ENCODE measurements at places on chromosomes 1 and 21.

DNA sequence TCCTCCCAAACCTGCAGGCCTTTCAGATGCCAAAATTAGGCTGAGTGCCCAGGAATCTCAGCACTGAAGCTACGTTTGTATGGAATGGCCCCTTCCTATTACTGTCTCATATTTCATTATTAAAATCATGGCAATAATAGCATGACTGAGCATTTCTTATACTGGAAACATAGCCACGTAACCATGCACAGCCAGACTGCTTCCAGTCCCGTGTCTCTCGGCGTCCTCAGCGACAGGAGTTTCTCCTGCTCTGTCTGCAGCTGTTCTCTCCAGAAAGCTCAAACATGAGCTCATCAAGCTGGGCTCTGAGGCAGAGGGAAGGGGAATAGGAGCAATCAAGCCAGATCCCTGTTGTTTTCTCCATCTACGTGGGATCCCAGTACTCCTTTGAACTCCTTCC is 104.0 kb downstream of the CDC7 start:
- DNase-seq, result no peak

DNA sequence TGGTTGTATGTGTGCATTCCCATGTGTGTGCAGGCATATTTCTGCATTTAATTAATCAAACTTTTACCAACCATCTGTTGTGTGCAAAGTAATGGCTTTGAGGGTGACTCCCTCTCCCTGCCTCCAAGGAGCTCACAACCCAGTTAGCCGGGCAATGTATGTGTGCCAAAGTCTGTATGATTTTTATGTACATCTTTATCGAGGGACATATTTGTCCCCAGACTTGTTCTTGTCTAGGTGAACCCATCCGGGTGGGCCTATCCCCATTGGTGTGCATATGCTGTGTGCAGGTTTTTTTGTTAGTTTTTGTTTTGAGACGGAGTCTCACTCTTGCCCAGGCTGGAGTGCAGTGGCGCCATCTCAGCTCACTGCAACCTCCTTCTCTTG is 1.8 kb downstream of the SYTL1 start:
- DNase-seq, result no peak

DNA sequence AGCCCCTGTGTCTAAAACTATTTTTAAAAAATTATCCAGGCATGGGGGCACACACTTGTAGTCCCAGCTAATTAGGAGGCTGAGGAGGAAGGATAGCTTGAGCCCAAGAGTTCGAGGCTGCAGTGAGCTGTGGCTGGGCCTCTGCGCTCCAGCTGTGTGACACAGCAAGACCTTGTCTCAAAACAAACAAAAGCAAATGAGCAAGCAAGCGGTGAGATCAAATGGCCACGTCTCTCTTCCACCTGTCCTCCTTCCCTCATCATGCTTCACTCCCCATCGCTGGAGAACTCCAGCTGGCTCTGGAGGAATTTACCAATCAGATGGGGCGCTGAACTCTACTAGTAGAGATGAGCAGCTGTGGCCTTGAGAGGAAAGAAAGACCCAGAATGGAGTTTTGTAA is 14.0 kb upstream of the REN start:
- no peak for DNase-seq

- DNase-seq, result no peak
Measured at GRCh38 chr1:113423826-113424225, 33.5 kb downstream of the MAGI3 start.

DNA sequence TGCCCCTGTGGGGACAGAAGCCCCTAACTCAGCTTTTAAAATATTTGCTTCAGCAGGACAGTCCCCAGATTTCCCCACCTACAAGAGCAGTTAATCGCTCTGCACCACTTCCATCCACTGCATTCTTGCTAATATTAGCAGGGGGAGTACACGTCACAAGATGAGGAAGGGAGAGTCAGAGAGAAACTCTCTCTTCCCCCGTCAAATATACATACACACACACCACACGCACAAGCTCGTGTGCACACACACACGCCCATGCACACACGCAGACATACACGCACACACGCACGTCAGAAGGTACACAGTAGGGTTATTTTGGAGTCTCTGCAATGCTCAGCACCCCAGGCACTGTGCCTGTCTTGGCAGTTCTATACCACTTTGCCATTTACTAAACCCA is 2.1 kb downstream of the CLCA1 start:
- DNase-seq, result no peak

DNA sequence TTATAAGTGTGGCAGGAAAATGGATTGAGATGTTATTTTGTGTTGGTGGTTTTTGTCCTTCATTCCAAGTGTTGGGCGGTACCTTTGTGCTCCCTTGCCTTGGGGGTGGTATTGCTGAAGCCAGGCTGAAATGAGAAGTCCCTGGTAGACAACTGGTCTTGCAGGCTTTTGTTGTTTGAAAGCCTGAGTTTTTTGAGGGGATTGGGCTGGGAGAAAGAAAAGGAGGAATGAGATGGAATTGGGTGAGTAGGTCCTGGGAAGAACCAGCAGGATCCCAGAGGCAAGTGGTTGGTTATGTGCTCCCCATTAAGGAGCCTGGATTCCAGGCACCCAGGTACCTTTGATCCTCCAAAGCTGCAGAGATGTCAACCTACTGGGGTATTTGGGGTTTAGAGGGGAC is 93.7 kb upstream of the SLC2A1 start:
- no peak for DNase-seq

- DNase-seq, result no peak
Measured at GRCh38 chr21:35058058-35058457, 9.0 kb upstream of the RUNX1 start.

GRCh38 chr1:1908506-1908791 is 6.6 kb upstream of the CALML6 start:
- no peak for DNase-seq

DNA sequence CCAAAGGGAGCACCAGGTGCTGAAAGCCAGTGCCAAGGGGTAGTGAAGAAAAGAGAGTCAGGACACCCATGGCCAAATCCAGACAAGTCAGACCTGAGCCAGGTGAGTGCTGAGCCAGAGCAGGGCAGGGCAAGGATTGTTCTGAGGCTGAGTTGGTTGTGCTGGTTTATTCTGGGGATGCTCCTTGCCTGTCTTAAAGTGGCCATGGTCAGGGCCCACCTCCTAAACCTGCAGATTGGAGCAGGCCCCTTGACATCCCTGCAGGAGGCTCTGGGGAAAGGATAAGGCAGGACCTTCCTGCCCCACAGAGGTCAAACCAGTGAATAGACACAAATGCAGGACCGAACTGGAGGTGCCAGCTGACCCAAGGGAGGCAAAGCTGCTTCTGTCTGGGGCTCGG is 138.4 kb downstream of the HIVEP3 start:
- DNase-seq, result no peak

Measured in GM18507 (cell line).